ENCODE measurements at places on chromosomes 11 and 22.

GRCh38 chr11:107263844-107264563 is 193.6 kb downstream of the CWF19L2 start:
- no peak for DNase-seq

GRCh38 chr22:42626951-42627625 is 12.4 kb upstream of the POLDIP3 start:
- no peak for DNase-seq

DNA sequence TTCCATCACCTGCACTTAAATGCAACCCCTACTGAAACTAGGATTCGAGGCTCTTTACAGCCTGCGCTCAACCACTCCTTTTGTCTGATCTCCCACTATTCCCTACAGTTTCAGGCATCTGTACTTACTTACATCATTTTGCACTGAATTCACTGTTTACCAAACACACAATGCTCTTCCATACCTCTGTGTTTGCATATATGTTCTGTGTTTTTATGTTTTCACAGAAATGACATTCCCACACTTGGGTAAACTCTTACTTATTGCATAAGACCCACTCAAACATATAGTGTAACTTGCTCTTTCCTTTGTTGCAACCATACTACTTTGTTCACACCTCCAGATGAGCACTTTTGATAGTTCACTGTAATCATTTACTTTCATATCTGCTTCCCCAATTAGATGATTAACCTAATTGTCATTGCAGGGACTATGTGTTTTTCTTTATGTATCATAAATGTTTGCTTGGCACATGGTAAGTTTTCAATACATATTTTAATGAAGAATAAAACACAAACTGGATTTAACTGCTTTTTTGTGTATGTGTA is 54.6 kb downstream of the ZBTB44 start:
- DNase-seq = no peak

GRCh38 chr22:38035530-38035885 is 21.7 kb upstream of the PICK1 start:
- no peak for DNase-seq

DNA sequence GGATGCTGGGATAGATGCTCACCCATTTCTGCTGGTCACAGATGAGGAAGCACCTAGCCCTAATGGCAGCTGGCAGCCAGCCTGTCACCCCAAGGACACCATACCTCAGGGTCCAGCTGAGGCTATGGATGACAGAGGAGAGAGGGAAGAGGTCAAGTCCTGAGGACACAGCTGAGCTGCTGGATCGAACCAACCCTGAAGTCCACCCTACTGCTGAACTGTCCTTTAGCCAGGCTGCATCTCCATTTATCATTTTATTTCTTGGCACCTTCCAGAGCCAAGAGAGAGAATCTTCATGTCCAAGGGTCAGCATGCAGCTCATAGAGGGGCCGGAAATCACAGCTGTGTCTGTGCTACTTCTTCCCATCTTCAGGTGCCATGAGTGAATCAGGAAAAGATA is 30.9 kb downstream of the RPS6KA4 start:
- DNase-seq = no peak

DNA sequence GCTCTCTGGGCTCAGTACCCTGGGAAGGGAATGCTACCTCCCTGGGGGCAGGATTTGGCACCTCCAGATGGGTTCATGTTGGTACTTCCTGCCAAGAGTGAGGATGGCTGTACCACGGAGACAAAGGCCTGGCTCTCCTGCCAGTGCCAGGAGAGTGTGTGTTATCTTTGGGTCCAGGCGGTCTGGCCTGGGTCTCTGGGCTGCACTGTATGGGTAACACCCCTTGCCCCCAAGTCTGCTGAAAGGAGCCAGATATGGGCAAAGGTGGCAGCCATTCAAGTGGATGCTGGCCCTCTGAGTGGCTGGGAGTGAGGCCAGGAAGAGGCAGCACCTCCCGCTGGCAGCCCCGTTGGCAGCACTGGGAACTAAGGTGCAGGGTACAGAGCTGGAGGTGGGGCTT is 91.5 kb downstream of the NECTIN1 start:
- DNase-seq = no peak

DNA sequence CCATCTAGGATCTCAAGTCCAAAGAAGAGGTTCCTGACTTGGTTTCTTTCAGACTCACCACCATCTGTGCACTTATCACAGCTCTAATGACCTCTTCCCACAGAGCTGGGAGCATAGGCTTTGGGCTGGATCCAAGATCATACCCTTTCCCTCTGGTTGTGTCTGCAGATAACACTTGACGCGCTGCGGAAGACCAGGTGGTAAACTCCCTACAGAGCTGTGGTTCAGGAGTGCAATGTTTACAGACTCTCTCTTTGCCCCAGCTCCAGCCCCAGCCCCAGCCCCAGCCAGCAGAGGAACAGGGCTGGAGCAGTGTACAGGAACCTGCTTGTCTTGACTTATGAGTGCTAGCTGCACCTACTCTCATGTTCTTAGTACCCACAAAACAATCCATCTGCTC is 274.4 kb upstream of the SYN3 start:
- DNase-seq = no peak

DNA sequence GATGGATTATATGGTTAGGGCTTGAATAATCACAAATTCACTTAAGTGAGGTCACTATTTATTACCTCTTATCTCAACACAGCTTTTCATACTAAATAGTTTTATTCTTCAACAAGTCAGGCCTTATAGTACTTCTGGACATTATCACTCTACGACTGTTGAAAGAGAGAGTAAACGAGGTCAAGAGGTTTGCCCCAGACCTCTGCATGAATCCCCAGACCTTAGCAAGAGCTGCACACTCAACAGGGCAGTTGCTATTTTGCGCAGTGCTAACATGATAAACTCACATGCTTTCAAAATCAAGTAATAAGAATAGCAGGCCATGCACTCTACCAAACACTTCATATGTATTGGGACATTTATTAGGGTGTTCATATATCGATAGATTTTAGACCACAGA is 60.5 kb downstream of the DDI1 start:
- no peak for DNase-seq

DNA sequence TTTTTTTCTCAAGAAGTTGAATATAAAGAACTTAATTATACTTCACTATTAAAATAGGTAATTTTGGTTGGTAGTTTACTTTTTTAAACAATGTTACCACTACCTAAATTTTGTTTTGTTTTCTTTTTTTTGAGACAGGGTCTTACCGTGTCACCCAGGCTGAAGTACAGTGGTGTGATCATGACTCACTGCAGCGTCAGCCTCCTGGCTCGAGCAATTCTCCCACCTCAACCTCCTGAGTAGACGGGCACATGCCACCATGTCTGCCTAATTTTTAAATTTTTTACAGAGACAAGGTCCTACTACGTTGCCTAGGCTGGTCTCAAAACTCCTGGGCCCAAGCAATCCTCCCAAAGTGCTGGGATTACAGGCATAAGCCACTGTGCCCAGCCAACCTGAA is 17.6 kb downstream of the SPCS2 start:
- DNase-seq = no peak

DNA sequence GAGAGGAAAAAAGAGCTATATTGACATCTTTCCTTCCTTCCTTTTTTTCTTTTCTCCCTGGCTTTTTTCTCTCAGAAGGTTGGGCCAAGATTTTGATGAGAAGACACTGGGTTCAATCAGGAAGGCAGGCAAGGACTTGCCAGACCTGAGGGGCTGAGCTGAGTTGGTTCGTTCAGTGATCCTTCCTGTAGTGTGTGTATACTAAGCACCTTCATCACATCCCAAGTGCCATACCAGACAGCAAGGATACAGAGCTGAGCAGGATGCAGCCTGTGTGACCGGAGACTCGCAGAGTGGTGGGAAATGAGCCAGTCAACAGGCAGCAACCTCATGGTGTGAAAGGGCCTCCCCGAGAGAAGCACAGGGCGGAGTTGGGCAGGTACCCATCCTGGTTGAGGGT is 95.5 kb downstream of the SPON1 start:
- DNase-seq = no peak

DNA sequence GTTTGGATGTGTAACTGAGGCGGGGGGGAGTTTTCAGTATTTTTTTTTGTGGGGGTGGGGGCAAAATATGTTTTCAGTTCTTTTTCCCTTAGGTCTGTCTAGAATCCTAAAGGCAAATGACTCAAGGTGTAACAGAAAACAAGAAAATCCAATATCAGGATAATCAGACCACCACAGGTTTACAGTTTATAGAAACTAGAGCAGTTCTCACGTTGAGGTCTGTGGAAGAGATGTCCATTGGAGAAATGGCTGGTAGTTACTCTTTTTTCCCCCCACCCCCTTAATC is 2.3 kb downstream of the MALAT1 start:
- DNase-seq = no peak

- no peak for DNase-seq
Observed at GRCh38 chr11:100637706-100638105, 49.4 kb upstream of the ARHGAP42 start.

GRCh38 chr11:22082178-22082577 is 110.7 kb upstream of the ANO5 start:
- DNase-seq = no peak

GRCh38 chr22:45781966-45782365 is 110.3 kb downstream of the ATXN10 start:
- no peak for DNase-seq

- no peak for DNase-seq
Observed at GRCh38 chr11:111542606-111543275, 2.2 kb downstream of the LAYN start.

- no peak for DNase-seq
Observed at GRCh38 chr11:111586388-111586831, 15.8 kb upstream of the SIK2 start.

DNA sequence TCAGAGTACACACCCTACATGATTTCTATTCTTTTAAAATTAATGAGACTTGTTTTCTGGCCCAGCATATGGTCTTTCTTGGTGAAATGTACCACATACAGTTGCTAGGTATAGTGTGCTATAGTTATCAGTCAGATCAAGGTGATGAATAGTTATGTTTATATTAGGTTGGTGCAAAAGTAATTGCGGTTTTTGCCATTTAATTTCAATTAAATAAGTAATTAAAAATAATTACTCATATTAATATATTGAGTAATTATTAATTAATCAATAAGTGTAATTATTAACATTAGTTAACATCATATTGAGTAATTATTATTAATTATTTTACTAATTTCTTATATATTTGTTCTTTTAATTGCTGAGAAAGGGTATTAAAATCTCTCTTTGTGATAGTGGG is 56.1 kb downstream of the MYEOV start:
- DNase-seq = no peak

- no peak for DNase-seq
Observed at GRCh38 chr22:48207919-48208535, 1445.6 kb downstream of the TBC1D22A start.

DNA sequence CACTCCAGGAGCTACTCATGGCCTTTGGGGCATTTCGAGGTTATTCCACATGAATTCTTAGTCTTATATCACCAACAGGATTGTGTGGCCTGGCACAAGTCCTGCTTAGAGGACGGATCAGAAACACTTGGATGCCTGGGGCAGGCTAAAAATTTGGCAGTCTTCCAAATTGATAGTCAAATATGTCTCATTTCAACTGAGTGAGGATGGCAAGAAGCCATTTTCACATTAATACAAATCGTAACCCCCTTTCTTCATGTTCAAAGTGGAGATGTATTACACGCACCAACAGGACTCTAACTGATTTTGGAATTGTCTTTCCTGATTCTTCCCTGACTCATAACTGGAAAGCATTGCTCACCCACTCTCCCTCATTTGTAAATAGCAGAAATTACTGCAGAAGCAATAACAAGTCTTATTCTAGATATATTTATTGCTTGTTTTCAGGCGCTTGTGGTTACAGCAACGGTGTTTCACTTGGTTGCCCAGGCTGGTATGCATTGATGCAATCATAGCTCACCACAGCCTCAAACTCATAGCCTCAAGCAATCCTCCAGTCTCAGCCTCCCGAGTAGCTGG is 10.3 kb upstream of the CCDC86 start:
- DNase-seq = peak; percentile 44

DNA sequence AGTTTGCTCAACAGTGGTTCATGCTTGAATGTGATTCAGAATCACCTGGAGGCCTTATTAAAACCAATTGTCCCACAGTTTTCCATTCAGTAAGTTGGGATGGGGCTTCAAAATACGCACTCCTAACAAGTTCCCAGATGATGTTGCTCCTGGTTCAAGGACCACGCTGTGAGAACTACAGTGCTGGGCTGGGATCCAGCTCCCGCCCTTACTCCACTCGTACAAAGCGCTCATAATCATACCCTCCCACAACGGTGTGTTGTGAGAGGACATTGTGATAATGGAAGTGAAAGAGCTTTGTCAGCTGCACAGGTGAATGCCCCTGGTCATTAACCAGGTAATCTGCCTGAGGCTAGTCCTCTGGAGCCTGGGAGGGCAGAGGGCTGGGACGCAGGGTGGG is 1.3 kb upstream of the CD82 start:
- DNase-seq = no peak

GRCh38 chr22:37008365-37008764 is 10.9 kb downstream of the TST start:
- no peak for DNase-seq

GRCh38 chr11:9803685-9804418 is 140.0 kb downstream of the SWAP70 start:
- no peak for DNase-seq
